ENCODE measurements at places on chromosomes 7 and 10.
A peak's percentile ranks its signal among the peaks of the same experiment; 100 is the strongest.

DNA sequence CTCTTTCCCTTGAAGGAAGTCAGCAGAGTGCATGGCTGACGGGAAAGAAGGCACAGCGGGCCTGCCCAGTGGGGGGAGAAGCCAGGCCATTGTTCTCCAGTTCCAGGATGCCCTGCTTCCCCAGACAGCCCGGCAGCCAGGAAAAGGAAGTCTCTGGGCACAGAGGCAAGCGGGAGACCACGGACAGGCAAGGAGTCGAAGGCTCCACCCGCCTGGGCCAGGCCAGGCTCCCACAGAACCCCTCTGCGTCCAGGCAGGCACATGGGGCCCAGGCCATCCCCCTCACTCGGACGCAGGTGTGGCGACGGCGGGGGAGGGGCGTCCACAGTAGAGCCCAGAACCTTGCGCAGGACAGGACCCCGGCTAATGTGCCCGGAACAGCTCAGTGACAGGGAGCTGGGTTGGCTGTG, 8.7 kb downstream of the GPR146 start:
- no peaks in the 10 kb centered on the region for H3K27me3 ChIP-seq
- H3K36me3 ChIP-seq = peaks cover 1% of the 10 kb centered on the region
- no peak overlapping the region for H3K27ac ChIP-seq
- H3K4me3 ChIP-seq = no peak overlapping the region

DNA sequence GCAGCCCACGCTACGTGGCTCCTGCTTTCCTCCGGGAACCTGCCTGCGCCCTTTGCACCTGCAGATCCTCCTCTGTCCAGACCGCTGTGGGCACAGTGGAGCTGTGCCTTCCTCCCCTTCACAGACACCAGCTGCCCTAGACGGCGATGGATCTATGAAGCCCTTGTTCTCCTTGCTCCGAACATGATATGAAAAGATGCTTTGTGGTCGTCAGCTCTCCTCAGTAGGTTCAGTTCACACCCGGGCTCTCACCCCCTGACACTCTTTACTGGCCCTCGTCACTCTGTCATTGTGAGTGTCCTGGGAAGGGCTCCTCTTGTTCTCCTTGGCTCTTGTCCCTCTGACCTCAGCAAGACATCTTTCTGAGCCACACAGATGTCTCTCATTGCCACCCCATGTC, 4.2 kb downstream of the ZNF488 start:
- H3K36me3 ChIP-seq = no peaks in the 10 kb centered on the region
- no peak for DNase-seq
- H3K27me3 ChIP-seq = no peaks in the 10 kb centered on the region
- no peak overlapping the region for H3K4me3 ChIP-seq
- no peak overlapping the region for H3K27ac ChIP-seq

DNA sequence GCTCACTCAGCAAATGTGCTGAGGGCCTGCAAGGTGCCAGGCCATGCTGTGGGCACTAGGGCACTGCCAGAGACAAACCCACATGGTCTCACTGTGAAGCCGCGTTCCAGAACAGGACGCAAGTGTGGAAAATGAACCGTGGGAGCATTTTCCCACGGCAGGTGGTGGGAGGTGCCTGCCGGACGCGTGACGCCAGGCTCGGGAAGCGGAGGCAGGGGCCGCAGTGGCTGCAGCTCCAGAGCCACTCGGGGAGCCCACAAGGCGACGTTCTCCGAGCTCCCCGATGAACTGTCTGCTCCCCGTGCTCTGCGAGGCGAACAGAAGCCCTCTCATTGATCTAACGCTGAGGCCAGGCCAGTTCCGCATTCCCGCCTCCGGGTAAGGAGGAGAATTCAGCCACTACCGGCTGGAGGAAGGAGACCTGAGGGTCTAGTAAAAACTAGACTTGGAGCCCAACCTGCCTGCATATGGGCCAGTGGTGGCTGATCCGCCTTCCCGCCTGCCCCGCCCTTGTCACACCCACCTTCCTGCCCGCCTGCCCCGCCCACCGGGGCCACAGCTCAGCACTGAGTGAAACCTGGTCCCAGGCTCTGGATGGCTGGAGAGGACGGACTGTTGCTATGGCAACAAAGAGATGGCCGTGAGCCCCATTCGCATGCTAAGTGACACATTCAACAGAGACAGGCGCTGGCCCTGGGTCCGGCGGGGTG, 13.1 kb downstream of the ADGRA1 start:
- H3K4me1 ChIP-seq = peaks cover 11% of the 10 kb centered on the region
- DNase-seq = peak; percentile 40
- H3K27ac ChIP-seq = no peak overlapping the region

DNA sequence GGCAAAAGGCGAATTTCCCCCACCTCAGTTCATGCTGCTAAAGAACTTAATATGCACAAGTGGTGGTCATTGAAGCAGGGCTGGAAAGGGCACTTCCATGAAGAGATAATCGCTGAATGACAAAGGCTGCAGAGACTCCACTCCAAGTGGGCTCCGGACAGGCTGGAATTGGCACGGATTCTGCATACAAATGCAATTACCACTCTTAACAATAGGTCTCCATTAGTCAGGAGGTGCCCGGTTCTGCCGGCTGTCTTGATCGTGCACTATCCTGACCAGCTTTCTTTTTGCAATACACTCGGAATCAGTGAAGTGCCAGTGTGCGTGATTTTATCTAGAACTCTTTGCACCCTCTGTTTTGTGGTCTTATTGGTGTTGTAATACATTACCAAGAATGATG, 49.7 kb downstream of the INSYN2A start:
- H3K4me3 ChIP-seq = no peak overlapping the region
- no peak for DNase-seq
- H3K27me3 ChIP-seq = no peaks in the 10 kb centered on the region
- no peaks in the 10 kb centered on the region for H3K4me1 ChIP-seq
- H3K27ac ChIP-seq = no peak overlapping the region
- H3K36me3 ChIP-seq = no peaks in the 10 kb centered on the region

GRCh38 chr10:128042131-128042610, 84.1 kb downstream of the MKI67 start:
- no peak for DNase-seq
- H3K36me3 ChIP-seq = no peaks in the 10 kb centered on the region
- H3K27me3 ChIP-seq = no peaks in the 10 kb centered on the region
- no peak overlapping the region for H3K4me3 ChIP-seq

- H3K27me3 ChIP-seq = no peaks in the 10 kb centered on the region
- DNase-seq = no peak
- no peaks in the 10 kb centered on the region for H3K36me3 ChIP-seq
Measured at GRCh38 chr7:17512181-17512675, 213.8 kb downstream of the AHR start.

GRCh38 chr10:113087165-113088029, 137.3 kb downstream of the TCF7L2 start:
- DNase-seq = peak; percentile 29
- H3K4me3 ChIP-seq = no peak overlapping the region
- H3K27ac ChIP-seq = peak overlapping the region; percentile 65

GRCh38 chr7:68288144-68288593, 1291.5 kb downstream of the TYW1 start:
- no peak for DNase-seq
- H3K4me1 ChIP-seq = no peaks in the 10 kb centered on the region
- no peak overlapping the region for H3K4me3 ChIP-seq
- no peaks in the 10 kb centered on the region for H3K36me3 ChIP-seq
- H3K27ac ChIP-seq = no peak overlapping the region

DNA sequence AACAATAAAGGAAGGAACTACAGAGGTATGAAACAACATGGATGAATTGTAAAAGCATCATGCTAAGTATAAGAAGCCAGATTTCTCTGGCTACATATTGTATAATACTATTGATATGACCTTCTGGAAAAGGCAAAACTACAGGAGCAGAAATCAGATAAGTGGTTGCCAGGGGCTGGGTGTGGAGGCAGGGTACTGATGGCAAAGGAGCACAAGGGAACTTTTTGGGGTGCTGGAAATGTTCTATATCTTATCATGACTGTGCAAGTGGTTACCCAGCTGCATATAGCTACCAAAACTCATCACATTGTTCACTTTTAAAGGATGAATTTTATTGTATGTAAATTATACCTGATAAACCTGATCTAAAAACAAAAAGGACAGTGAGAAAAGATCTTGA, 72.4 kb downstream of the SKAP2 start:
- H3K27ac ChIP-seq = no peak overlapping the region
- no peaks in the 10 kb centered on the region for H3K27me3 ChIP-seq
- H3K4me1 ChIP-seq = no peaks in the 10 kb centered on the region
- H3K36me3 ChIP-seq = no peaks in the 10 kb centered on the region

- H3K27me3 ChIP-seq = no peaks in the 10 kb centered on the region
- H3K4me1 ChIP-seq = no peaks in the 10 kb centered on the region
- H3K36me3 ChIP-seq = no peaks in the 10 kb centered on the region
- H3K4me3 ChIP-seq = no peak overlapping the region
Measured at GRCh38 chr10:47401210-47401609, 17.1 kb upstream of the ZNF488 start.

GRCh38 chr7:69756235-69756634, 158.0 kb downstream of the AUTS2 start:
- no peak overlapping the region for H3K4me3 ChIP-seq
- no peaks in the 10 kb centered on the region for H3K36me3 ChIP-seq
- no peaks in the 10 kb centered on the region for H3K27me3 ChIP-seq
- no peak overlapping the region for H3K27ac ChIP-seq
- DNase-seq = no peak

DNA sequence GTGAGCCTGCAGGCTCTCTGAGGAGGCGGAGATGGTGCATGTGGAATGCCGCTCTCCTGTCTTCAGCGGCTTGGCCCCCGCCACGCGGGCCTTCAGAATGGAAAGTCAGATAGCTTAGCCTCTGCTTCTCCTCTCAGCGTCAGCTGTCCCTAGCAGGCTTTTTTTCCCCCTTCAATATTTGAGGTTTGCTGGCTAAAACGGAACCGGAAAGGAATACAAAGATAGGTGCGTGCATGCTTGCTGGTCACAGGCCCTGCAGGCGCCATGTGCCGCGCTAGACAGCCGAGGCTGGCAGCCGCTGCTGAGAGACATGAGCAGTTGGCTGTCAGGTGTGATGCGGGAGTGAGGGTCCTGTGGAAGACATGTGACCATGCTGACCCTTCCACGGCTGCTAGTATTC, 161.2 kb upstream of the COBL start:
- no peaks in the 10 kb centered on the region for H3K27me3 ChIP-seq
- no peak overlapping the region for H3K27ac ChIP-seq
- no peaks in the 10 kb centered on the region for H3K36me3 ChIP-seq
- H3K4me1 ChIP-seq = no peaks in the 10 kb centered on the region

DNA sequence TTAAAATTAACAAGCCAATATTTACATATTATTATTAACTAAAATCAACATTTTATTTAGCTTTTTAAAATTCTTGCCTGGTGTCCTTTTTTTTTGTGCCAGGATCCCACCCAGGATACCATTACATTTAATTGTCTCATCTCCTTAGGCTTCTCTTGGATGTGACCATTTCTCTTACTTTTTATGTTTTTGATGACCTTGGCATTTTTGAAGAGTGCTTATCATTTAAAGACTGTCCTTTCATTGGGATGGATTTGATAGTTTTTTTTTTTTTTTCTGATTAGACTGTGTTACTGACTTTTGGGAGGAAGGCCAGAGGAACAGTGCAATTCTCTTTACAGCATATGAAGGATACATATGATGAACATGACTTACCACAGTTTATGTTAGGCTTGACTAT, 181.4 kb upstream of the SMIM30 start:
- H3K27ac ChIP-seq = no peak overlapping the region
- H3K4me3 ChIP-seq = no peak overlapping the region
- H3K27me3 ChIP-seq = no peaks in the 10 kb centered on the region
- DNase-seq = no peak
- H3K4me1 ChIP-seq = peaks cover 5% of the 10 kb centered on the region
- H3K36me3 ChIP-seq = no peaks in the 10 kb centered on the region
